Activated naive CD4-positive, alpha-beta T cell (primary cell): ENCODE measurements at places on chromosomes 12 and 14.

GRCh38 chr12:132804426-132804861, 24.2 kb downstream of the GOLGA3 start:
- DNase-seq, result no peak

GRCh38 chr12:107319533-107320032, 226.2 kb upstream of the CRY1 start:
- no peak for DNase-seq

DNA sequence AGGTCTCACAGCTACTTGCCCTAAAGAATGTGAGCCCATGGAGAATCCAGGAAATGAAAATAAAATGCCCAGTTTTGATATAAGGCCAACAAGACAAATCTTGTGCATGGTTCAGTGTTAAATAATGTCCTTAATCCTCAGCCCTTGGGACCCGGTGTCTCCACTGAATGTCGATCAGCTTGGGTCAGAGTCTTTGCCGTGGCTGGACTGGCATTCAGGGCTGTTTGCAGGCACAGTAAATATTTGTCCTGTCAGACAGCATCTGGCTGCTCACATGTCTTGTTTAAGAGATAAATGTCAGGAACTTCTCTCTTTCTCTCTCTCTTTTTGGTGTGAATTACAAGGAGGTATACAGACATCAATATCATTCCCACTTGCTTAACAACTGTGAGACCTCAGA, 452.5 kb downstream of the FUT8 start:
- no peak for DNase-seq

DNA sequence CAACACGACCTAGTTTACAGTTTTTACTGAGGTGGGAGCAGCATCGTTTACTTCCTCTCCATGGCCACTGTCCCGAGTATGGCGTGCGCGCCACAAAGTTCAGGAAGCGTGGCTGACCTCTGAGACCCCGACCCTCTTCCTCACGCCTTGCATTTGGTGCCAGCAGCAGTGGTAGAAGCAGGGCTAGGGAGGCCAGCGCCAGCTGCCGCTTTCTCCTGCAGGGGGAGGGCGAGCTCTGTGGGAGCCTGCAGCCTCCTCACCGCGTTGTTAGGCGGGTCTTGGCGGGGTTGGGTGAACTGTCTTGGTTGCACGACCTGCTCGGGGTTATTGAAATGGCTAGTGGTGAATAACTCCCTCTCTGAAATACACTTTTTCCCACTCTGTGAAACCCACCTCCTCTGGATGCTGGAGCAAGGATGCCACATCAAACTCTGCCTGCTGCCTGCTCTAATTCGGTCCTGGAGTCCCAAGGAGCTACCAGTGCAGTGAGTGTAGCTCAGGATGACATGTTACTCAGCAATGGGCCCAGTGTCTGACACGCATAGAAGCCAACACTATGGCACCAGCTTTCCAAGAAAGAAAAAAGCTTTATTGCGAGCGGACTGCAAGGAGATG, 22.3 kb upstream of the TDRD9 start:
- no peak for DNase-seq
